ENCODE measurements at places on chromosomes 16 and 17. TPM values are rescaled to one million over a fixed set of nuclear protein-coding genes. Genes with fewer than 3 reads are reported as not detected.

Gene CDK3
- 0.40 TPM for total RNA-seq

Gene MYADML2
- total RNA-seq, result not detected

Gene CCL13
- total RNA-seq, result not detected

Gene PER1
- total RNA-seq, result 11.0 TPM

Gene KRTAP4-1
- not detected for total RNA-seq

Gene C16orf74
- 35.0 TPM for total RNA-seq

Gene PLCG2
- 9.4 TPM for total RNA-seq

Gene CA5A
- not detected for total RNA-seq

Gene SLC52A1
- total RNA-seq, result 0.07 TPM

Gene RGS11
- total RNA-seq, result 3.1 TPM

Gene NUPR1
- 0.65 TPM for total RNA-seq

Gene TMC5
- not detected for total RNA-seq

Gene CLEC18B
- 0.40 TPM for total RNA-seq

Gene SPATA32
- total RNA-seq, result not detected

Gene CDIP1
- total RNA-seq, result 26.1 TPM

Gene XYLT1
- total RNA-seq, result 2.2 TPM

Gene MYH8
- total RNA-seq, result not detected

Gene TPPP3
- total RNA-seq, result 0.07 TPM

Gene CHST5
- not detected for total RNA-seq

Gene VWA3A
- total RNA-seq, result not detected

Gene PARD6A
- 2.7 TPM for total RNA-seq

Gene CRK
- 157 TPM for total RNA-seq

Gene SLX4
- 6.3 TPM for total RNA-seq

Gene CSF3
- total RNA-seq, result 8.0 TPM

Gene CDC6
- 53.5 TPM for total RNA-seq

Gene DNAH17
- total RNA-seq, result under 0.01 TPM

Gene AATK
- 3.8 TPM for total RNA-seq

Gene DHODH
- total RNA-seq, result 5.3 TPM

Gene MEFV
- total RNA-seq, result not detected

Gene DDX42
- total RNA-seq, result 130 TPM

Gene NPB
- total RNA-seq, result 0.22 TPM

Gene TMEM92
- total RNA-seq, result 0.07 TPM

Gene SRCIN1
- total RNA-seq, result 0.27 TPM

Gene PITPNM3
- total RNA-seq, result 1.3 TPM

Gene IRX3
- total RNA-seq, result not detected

Gene C17orf50
- not detected for total RNA-seq

Gene ASB16
- total RNA-seq, result not detected

Gene CCL2
- total RNA-seq, result 95.8 TPM

Gene CTCF
- 51.0 TPM for total RNA-seq

Gene RCVRN
- not detected for total RNA-seq

Gene NOMO2
- total RNA-seq, result 131 TPM

Gene MT1F
- total RNA-seq, result 0.53 TPM

Gene PRR15L
- total RNA-seq, result not detected

Gene KIF2B
- not detected for total RNA-seq

Gene LRRC3C
- total RNA-seq, result not detected

Gene TOP2A
- total RNA-seq, result 148 TPM

Gene CDRT15
- total RNA-seq, result not detected

Gene CFAP97D1
- total RNA-seq, result not detected

Gene IL34
- 0.14 TPM for total RNA-seq

Gene MYH2
- not detected for total RNA-seq

Gene TBC1D28
- not detected for total RNA-seq

Gene CAVIN1
- 947 TPM for total RNA-seq

Gene MPV17L
- total RNA-seq, result 0.13 TPM

Gene GPR142
- not detected for total RNA-seq

Gene GRAP
- 15.5 TPM for total RNA-seq

Gene SLC5A10
- not detected for total RNA-seq

Gene CCT6B
- total RNA-seq, result 0.80 TPM
